Left ventricle myocardium superior (tissue), 1 donor: ENCODE measurements at places on chromosomes 4 and X. TPM values are rescaled to one million over a fixed set of nuclear protein-coding genes. Genes with fewer than 3 reads are reported as not detected.

Gene LRAT
- 0.27 TPM for total RNA-seq

Gene LRIT3
- not detected for total RNA-seq

DNA sequence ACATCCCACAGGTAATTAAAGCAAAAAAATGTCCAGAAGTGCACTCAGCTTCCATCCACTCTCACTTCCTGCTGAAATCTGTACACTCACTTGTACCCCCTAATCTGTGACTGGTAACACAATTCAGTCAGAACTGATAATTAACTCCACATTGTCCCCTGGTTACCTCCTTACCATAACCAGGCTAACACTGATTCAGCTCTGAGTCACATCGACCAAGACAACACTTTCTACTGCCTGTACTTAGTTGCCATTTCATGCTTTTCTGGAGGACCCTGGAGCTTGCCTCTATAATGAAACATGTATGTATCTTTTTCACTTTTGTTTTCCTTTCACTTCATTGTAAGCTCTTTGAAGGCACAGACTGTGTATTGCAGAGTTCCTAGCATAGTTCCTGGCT lies 130.9 kb upstream of the GABRG1 start:
- DNase-seq, result no peak

Gene FGFBP2
- total RNA-seq, result 0.79 TPM

- no peak for DNase-seq
Measured at GRCh38 chr4:113675731-113676697, 85.5 kb downstream of the CAMK2D start.

Gene HELT
- not detected for total RNA-seq
